Forelimb muscle (tissue), 1 donor: ENCODE measurements at places on chromosomes 5 and 9. TPM values are rescaled to one million over a fixed set of nuclear protein-coding genes. Genes with fewer than 3 reads are reported as not detected.

DNA sequence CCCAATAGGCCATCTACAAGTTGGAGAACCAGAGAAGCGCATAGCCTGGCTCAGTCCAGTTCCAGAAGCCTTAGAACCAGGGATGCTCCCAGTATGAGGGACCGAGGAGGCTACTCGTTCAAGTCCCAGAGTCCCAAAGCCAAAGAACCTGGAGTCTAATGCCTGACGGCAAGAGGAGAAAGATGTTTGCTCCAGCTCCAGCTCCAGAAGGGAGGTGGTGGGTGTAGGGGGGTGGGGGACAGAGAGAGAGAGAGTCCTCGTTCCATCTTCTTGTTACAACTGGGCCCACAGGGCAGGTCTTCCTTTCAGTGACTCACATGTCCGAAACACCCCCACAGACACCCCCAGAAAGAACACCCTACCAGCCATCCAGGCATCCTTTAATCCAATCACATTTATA, 63.9 kb downstream of the SEC61B start:
- DNase-seq: no peak

- no peak for DNase-seq
These were observed 256.0 kb downstream of the DOCK8 start for GRCh38 chr9:470552-471194.

- DNase-seq: no peak
These were observed 4.8 kb downstream of the DNAH5 start for GRCh38 chr5:13939638-13940037.

DNA sequence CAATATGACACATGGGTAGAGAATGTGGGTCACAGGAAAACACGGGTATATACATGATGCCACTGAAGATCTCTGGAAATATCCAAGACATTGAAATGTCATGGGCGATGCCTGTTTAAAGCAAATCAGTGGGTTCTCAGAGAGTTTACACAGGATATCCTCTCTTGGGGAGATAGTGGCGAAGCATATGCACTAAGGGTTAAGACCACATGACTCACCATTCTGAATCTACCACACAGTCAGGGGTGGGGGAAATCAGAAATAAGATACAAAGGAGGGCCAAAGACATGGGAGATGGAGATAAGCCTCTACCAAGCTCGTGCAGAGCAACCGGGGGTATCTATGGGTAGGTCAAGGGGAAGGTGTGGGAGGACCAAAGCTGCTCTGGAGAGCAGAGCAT, 58.8 kb downstream of the SH3PXD2B start:
- DNase-seq: no peak

- DNase-seq: no peak
These were observed 189.1 kb downstream of the SREK1 start for GRCh38 chr5:66333192-66333591.

DNA sequence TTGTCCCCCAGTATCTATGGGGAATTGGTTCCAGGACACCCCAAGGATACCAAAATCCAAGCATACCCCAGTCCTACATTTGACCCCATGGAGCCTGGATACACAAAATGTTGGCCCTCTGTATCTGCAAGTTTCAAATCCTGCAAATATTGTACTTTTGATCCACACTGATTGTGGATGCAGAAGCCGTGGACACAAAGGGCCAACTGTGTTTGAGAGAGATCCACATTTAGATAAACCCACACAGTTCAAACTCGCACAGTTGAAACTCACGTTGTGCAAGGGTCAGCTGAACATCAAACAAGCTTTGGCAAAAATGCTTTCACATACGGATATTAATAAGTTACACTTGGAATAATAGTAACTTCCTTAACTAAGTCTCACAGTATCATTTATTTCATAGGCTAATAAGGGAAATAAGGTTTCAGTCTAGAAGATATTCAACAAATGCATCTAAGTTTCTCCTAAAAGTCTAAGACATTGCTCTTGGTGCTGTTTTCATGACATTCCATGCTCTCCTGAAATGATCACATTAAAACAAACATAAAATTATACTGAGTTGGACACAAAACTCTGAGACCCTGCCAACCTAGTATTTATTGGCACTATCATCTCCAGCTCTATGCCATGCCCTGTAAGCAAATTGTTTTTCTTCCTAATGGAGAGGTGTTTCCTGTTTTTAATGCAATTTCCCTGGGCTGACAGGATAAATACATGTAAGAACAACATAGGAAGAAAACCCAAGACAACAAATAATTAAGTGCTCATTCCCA, 32.3 kb downstream of the ACTL7A start:
- no peak for DNase-seq

GRCh38 chr9:75903785-75904360, 13.4 kb downstream of the PCSK5 start:
- no peak for DNase-seq

DNA sequence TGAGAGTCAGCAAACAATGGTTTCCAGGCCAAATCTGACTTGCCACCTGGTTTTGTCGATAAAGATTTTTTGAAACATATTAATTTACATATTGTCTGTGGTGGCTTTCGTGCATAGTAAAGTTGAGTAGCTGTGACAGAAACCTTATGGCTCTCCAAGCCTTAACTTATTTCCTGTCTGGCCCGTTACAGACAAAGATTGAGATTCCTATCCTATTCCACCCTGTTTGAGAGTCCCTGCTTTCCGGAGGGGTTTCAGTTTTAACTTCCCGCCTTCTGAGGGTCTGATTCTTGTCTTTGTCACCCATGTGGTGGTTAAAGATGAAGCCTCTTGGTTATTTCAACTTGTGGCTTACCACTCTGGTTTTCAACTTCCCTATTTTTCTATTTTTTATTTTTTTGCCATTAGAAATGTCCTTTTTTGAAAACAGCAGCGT, 11.4 kb downstream of the OTULIN start:
- no peak for DNase-seq

DNA sequence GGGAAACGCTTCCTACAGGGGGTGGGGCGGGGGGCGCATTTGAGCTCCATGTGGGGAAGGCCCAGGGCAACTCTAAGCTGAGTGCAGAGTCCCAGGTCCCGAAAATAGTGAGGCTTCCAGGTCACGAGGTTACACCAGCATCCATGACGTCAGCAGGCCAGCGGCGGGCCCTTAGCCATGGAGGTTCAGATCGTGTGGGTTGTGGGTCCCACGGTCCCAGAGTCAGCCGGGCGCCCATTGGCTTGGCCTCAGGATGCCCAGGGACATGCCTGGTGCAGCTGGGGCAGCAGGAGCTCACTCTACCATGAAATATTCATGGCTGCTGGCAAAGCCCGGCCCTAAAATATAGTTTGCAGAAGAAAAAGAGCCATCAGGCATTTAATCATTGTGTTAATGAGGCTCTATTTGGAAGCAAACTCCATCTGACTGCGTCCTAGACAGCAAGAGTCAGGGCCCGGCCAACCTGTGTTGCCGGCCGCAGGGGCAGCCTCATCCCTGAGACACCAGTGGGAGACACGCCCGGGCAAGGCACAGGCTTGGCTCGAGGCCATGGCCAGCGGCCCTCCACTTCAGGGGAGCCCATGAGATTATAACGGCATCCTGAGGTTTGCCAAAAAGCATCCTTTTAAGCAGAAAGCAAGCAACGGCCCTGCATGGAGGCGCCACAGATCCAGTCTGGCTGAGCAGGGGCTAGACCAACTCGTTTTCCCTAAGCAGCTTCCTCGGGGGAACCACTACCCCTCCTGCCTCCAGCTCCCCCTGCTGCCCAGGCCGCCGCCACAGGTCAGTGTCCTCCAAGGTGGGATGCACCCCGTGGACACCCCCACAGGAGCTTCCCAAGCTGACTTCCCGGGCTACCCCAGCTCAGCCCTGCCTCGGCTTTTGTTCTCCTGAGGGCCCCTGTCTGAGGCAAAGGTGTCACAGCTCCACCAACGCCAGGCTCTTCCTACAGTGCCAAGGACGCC, 108.9 kb upstream of the PPP1R26 start:
- DNase-seq: no peak

DNA sequence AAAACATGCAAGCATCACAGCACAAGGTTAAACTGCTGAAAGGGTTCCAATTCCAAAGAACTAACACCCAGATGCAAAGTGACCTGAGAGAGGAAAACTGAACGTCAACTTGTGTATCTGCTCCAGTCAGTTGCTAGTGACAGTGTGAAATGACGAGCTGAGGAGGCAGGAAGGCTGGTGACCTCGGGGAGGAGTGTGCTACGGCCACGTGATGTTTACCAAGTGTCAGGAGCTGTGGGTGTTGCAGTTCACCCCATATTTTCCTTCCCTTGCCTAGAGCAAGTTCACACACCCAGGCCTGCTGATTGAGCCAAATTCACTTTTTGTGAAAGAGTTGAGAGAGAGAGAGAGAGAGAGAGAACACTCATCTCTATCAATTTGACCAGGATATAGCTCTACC, 231.6 kb upstream of the ANKH start:
- no peak for DNase-seq

- no peak for DNase-seq
These were observed 171.0 kb upstream of the TUT7 start for GRCh38 chr9:86525182-86525581.

DNA sequence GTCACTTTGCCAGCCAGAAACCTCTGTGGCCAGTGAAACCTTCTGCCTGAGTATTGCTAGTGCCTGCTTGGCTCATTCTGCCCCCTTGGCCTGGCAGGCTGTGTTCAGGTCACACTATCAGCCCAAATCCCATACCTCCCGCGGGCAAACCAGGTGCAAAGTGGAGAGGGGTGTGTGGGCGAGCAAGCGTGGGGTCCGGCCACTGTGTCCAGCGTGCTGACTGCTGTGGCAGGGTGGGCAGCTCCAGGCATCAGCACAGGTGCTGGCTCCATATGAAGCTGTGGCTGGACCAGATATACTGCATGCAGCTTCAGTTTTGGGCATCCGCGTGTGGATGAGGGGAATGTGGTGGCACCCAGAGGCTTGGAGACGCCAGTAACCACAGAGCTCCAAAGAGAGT, 576.5 kb upstream of the EDIL3 start:
- DNase-seq: no peak

DNA sequence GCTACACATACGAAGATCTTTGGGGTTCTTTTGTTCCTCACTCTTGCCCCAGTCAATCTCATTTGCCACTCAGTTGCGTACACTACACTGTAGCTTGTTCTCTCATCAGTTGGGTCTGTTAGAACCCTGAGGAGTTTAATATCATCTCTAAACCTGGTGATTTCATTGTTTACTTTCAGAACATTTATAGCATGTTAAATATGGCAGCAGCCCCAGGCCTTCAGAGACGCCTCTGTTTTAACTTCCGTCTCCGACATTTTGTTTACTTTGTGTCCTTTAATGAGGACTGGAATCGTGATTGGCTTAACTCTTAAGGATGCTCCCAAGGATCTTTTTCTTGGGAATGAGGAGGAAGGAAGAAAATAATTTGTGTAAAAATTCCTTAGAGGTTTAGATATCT, 510.1 kb downstream of the NR2F1-AS1 start:
- DNase-seq: no peak

- no peak for DNase-seq
These were observed 499.1 kb downstream of the CDK5RAP2 start for GRCh38 chr9:120080849-120081248.

- DNase-seq: no peak
These were observed 92.3 kb downstream of the FANCC start for GRCh38 chr9:95225076-95225725.

DNA sequence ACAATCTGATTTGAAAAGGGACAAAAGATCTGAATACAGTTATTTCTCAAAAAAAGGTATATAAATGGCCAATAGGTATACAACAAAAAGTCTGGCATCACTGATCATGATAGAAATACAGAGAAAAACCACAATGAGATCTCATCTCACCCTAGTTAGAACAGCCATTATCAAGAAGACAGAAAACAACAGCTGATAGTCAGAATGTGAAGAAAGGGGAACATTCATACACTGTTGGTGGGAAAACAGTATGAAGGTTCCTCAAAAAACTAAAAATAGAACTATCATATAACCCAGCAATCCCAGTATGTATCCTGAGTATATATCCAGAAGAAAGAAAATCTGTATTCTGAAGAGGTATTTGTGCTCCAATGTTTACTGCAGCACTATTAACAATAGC, 75.7 kb upstream of the OR2K2 start:
- DNase-seq: no peak

GRCh38 chr5:142568283-142568995, 117.5 kb downstream of the FGF1 start:
- DNase-seq: no peak

The CCNJL gene
- 4.8 TPM for polyA plus RNA-seq

The ZDHHC11 gene
- polyA plus RNA-seq: 8.7 TPM

The NFIB gene
- polyA plus RNA-seq: 82.4 TPM

The PLAC8L1 gene
- 0.73 TPM for polyA plus RNA-seq

The LCN15 gene
- 0.49 TPM for polyA plus RNA-seq
